ENCODE measurements at places on chromosomes 7 and 10. TPM values are rescaled to one million over a fixed set of nuclear protein-coding genes. Genes with fewer than 3 reads are reported as not detected.
A peak's percentile ranks its signal among the peaks of the same experiment; 100 is the strongest.

Gene TAS2R41
- not detected for total RNA-seq

DNA sequence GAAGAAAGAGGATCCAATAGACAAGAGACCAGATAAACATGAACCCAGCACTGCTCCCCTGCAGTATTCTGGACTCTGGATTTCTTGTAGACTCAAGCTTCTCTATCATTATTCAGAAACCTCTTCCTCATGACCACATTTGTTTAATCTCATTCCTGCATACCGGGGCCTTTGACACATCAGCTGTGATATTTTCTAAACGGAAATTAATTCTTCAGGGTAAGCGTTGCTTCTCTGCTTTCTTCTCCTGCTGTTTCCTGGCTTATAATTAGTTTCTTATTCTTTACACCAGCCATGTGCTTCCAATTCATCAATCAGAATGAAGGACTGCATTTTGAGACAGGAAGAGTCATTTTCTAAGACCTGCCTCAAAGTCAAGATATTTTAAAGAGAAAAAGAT, 54.2 kb upstream of the TARP start:
- no peak for DNase-seq

Gene ATG9B
- 0.90 TPM for total RNA-seq

Gene MYO1G
- total RNA-seq: 6.9 TPM

DNA sequence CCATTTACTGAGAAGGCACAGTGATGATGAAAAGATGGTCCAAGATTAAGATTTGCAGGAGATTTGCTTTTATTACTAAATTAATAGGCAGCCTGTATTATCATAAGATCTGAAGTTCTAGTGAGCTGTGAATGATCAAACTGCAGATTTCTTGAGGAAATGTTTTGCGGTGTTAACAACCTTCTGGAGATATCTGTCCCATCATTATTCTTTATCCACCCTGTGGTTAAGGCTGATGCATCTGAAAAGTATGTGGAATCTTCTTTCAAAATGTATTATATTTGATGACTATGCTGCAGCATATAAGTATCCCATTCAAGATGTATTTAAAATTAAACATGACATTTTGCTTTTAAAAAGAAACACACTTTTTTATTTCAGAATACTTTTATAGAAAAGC, 150.3 kb downstream of the POLR1F start:
- DNase-seq: no peak

GRCh38 chr10:132827861-132828539, 42.1 kb upstream of the NKX6-2 start:
- DNase-seq: no peak

Gene CYP2C19
- total RNA-seq: 2.0 TPM

DNA sequence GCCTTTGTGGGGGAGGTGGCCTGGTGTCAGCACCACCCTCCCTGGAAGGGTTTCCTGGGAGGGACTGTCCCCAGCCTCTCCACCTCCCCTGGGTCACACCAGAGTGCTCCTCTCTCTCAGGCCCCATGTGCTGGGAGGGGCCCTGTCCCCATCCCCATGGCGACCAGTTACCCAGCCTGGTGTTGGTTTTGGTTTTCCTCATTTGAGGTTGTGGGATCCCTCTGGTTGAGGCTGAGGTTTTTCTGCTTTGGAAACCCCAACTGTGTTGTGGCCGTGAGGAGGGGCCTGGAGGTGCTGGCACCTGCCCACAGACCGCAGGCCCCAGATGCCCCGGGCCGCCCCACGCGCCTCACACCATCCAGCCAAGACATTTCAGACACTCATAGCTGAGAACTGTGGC, 106.3 kb downstream of the GRK5 start:
- no peak for DNase-seq

- no peak for DNase-seq
Observed at GRCh38 chr7:97982647-97983046, 7.3 kb downstream of the OCM2 start.

Gene SKIDA1
- 0.03 TPM for total RNA-seq

DNA sequence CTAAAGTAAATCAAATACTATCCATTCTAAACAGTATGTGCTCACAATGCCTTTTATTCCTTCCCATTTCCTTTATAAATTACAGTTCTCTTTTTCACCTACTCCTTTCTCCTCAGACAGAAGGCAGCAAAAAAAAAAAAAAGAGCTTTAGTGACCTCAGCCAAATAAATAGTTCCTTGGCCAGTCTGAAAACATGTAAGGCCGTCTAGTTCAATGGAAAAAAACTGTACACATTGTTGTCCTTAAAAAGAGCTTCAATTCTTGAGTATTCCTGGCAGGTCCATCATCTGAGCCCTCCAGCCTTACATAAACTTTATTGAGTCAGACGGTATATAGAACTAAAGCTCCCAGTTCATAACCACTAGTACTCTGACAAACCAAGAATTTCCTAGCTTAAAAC, 185.4 kb downstream of the CACNA2D1 start:
- DNase-seq: no peak

DNA sequence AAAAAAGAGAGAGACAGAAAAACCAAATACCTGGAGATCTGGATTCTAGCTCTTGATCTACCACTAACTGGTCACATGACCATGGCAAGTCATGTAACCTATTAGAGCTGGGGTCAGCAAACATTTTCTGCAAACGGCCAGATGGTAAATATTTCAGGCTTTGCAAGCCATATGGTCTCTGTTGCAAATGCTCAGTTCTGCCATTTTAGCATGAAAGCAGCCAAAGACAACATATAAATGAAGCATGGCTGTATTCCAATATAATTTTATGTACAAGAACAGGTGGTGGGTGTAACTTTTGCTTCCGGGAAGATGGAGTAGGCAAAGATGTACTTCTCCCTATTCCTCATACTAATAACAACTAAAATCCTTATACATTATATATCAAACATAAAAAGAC, 6.7 kb downstream of the FRA10AC1 start:
- DNase-seq: peak; percentile 12

Gene EGR2
- 5.5 TPM for total RNA-seq

Gene NUDCD3
- 108 TPM for total RNA-seq

DNA sequence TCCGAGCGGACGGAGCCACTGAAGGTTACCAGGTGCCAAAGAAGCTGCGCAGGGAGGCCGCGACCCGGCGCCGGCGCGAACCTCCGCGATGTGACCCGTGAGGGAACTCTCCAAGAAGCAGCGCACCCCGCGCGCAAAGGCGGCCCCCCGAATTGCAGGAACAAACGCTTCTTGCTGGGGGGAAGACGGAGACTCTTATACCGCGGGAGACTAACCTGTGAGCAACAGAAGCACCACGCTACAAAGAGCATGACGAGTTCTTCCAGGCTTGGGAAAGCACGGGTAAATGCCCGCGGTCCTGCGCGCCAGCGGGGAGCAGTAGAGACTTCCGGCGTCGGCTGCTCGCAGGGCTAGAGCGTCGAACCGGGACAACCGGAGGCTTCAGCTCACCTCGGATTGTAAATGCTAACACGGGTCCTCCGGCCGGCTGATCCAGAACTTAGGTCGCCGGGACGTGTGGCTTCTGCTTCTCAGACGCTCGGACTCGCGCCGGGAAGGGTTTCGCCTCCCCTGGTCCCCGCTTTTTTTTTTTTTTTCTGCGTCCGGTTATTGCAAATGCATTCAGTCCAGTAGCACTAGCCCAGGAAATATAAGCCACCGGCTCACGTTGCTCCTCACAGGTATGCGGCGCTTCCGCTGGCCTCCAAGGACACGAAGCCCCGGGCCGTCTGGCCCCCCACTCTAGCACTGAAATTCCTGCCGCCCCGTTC, at the start of gene COA1:
TSS of gene COA1 (minus strand) at position 310 of the 710 bp plus-strand sequence. CDS start 80,909 bp downstream, outside the sequence.
- DNase-seq: peak; percentile 88

GRCh38 chr7:46854958-46855473, 726.9 kb downstream of the TNS3 start:
- no peak for DNase-seq

Gene TMEM196
- total RNA-seq: 0.13 TPM

Gene MNX1
- 24.9 TPM for total RNA-seq

DNA sequence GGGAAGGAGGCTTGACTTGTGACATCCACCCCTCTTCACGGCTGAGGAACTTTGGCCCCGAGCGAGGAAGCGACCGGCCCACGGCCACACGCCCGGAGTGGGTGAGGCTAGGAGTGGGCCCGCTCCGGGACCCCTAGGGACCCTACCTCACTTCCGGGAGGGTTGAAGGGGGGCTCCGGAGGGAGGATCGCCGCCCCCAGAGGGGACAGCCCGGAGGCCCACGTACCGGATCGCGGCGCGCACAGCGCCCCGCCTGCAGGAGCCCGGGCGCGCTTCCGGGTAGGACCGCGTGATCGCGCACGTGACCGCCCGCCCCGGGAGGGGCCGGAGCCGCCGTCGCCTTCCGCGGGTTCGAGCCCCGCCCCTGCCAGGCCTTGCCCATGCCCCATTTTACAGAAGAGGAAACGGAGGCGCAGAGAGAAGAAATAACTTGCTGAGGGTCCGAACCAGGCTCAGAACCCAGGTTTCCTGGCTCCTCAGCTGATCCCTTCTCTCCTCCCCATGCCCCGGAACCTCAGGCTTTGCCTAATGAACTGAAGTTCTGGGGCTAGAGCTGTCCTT, at the start of gene HPS1:
TSS of gene HPS1 (minus strand) at position 275 of the 561 bp plus-strand sequence. CDS start 3,695 bp downstream, outside the sequence.
- DNase-seq: peak; percentile 90

DNA sequence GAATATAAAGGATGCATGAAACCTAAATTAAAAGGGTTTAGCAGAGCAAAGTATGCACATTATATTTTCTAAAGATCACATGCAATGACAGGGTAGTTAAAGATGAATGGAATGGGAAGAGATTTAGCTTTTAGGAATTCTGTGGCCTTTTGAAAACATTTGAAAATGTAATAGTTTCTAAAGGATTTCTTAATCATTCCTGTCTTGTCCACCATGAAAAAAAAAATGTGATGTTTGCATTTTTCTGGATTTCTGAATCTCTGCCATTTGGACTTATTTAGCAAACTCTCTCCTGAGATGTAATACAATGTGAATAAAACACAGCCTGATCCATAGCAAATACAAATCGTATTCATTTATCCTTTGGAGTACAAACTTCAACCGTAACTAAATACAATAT, 126.6 kb upstream of the RAB11FIP2 start:
- DNase-seq: no peak

Gene CFTR
- 176 TPM for total RNA-seq

Gene MMP21
- total RNA-seq: 0.28 TPM

Gene R3HCC1L
- 15.3 TPM for total RNA-seq

Gene FAM180A
- total RNA-seq: 0.26 TPM

GRCh38 chr7:65216469-65216868, 157.2 kb upstream of the ZNF92 start:
- DNase-seq: peak; percentile 51

- no peak for DNase-seq
Observed at GRCh38 chr10:67696029-67696428, at the start of gene CTNNA3. TSS of gene CTNNA3 (minus strand) at chr10:67696195.

Gene TAS2R5
- total RNA-seq: 2.4 TPM

GRCh38 chr10:6399231-6399741, 180.8 kb downstream of the PRKCQ start:
- no peak for DNase-seq

GRCh38 chr7:34011017-34011695, 105.8 kb downstream of the BMPER start:
- no peak for DNase-seq

- no peak for DNase-seq
Observed at GRCh38 chr7:26587536-26587935, 276.9 kb downstream of the SKAP2 start.

DNA sequence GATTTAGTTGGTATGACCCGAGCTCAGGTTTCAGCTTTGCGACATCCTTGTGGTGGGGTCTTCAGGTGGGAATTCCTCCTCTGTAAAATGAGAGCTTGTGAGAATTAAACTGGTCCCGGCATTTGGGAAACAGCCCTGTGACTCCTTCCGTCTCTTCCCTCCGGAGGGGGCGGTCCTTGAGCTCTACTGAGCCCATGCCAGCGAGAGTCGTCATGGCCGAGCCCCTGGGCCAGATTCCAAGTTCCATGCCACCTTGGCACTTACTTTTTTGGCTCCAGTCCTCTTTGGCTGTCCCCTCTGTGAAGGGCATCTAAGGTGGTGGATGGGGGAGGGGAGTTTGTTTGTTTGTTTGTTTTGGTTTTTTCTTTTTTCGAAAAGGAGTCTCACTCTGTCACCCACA, 47.6 kb downstream of the GTF2IRD1 start:
- DNase-seq: peak; percentile 39

DNA sequence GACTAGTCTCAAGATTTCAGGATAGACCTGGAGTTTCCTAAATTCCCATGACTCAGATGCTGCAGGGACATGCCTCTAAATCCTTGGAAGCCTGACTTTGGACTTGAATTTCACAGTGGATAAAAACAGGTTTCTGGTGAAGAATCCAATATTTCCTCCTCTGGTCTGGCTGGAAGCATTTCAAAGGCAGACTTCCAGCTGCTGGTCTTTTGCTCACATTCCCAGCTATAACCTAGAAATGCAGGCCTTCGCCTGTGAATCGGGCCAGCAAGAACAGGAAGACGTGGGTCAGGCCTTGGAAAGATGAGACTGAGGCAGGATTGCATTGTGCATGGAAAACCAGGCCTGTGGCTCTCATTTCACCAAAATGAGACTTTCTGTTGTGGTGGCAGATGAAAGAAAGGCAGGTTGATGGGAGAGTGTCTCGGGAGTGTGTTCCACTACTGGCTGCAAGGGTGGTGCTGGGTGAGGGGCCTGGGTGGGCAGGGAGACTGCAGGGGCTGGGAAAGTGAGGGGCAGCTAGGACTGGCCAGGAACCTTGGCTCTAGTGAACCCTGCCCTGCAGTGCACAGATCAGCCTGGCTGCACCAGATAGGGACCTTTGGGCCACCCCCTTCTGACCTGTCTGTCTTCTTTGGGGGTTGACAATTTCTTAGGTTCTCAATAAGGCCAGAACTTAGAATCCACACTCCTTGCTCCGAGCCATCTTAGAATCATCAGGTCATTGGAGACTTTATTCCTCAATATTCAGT, 488.8 kb upstream of the MKI67 start:
- no peak for DNase-seq

- DNase-seq: no peak
Observed at GRCh38 chr10:105071980-105072379, 430.9 kb downstream of the SORCS3 start.

Gene VSTM2A
- total RNA-seq: 2.3 TPM

- no peak for DNase-seq
Observed at GRCh38 chr10:115956225-115957011, 316.6 kb downstream of the GFRA1 start.

DNA sequence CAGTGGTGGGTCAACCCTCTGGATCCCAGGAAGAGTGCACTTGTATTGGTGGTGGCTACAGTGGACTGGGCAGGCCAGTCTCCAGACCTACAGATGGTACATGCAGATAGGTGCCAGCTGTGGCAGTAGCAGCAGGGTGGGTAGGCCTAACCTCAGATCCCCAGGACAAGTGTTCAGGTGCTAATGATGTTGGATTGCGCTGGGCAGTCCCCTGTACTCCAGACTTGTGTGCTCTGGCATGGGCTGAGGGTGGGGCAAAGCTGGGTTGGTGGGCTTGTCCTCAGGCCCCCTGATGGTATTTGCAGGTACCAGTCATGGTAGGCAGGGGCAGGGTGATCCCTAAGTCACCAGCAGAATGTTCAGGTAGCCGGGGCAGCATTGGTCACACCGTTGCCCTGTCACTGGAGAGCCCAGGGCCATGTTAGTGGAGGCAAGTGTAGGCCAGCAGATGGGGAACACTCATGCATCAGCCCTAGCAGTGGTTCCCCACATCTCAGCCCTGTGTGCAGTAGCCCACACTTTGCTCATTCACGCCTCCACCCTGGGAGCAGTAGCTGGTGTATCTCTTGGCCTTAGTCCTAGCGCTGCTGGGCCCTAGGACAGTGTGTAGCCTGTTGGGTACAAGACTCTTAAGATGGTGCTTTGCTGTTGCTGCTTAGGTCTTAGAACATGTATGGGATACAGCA, 171.3 kb downstream of the MLLT10 start:
- DNase-seq: no peak

Measured in mucosa of descending colon (tissue), 3 donors.